Gastroesophageal sphincter (tissue), 4 donors: ENCODE measurements at places on chromosomes 6 and 20. TPM values are rescaled to one million over a fixed set of nuclear protein-coding genes. Genes with fewer than 3 reads are reported as not detected.

Gene CTCFL
- total RNA-seq: not detected

Gene PREX1
- 19.1 TPM for total RNA-seq

Gene TRIM31
- not detected for total RNA-seq

Gene NRSN1
- 0.47 TPM for total RNA-seq

Gene ARG1
- total RNA-seq: not detected

Gene MAP7
- total RNA-seq: 4.0 TPM

Gene TLDC2
- total RNA-seq: not detected

Gene SLC35F1
- total RNA-seq: 7.4 TPM

Gene IMPG1
- 0.54 TPM for total RNA-seq

Gene CALHM6
- total RNA-seq: 6.9 TPM

Gene PPP1R14C
- total RNA-seq: 0.12 TPM

Gene HLA-DMB
- 7.3 TPM for total RNA-seq

DNA sequence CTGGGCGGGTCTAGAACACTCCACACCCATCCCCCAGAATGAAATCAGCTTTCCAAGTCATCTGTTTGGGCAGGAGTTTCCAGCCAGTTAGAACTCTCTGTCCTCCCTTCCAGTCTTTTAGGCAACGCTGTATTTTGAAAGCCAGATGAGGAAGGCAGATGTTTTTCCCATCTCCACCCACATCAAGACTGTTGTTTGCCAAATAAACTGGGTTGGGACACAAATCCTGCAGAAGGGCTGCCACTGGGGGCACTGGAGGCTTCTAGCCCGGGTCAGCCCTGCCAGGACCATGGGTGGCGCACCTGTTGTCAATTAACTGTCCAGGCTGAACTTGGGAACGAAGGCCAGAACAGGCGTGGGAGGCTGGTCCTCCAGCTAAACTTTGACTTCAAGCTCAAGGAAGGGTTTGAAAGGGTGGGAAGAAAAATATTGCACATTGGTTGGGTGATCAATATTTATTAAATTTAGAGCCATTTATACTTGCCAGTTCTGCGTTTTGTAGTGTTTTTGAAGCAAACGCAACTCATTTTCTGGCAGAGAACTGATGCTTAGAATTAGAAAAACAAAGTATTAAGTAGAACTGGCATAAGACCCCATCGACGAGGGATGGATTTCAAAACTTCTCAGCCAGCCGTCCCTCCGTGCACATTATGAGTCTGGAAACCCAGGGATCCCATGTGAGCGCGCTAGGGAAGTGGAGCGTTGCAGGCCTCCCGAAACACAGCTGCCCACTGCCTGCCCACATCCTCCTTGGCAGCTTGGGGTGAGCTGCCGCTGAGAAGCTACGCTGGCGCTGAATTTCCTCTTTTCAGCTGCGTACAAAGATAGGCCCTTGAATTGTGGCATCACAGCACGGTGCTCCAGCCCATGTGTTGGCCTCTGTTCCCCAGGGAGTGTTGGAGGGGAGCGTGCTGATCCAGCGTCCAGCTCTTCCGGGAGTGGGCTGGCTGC is 297.4 kb downstream of the QKI start:
- ATAC-seq: peak; percentile 84

DNA sequence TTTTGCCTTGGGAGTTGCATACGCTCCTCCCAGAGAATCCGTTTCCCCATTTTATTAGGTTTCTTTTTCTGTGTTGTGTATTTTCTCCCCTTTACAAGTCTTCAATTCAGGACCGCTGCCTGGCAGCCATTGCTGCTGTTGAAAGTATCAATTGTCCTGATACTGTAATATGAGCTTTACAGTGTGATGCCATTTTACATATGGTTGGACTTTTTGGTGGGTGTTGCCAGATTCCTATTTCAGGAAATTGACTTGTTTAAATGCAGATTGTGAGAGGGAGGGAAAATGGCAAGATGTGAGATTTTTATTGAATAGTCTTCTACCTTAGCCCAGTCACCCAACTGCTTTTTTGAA is 1.2 kb downstream of the PANK2 start:
- no peak for ATAC-seq

DNA sequence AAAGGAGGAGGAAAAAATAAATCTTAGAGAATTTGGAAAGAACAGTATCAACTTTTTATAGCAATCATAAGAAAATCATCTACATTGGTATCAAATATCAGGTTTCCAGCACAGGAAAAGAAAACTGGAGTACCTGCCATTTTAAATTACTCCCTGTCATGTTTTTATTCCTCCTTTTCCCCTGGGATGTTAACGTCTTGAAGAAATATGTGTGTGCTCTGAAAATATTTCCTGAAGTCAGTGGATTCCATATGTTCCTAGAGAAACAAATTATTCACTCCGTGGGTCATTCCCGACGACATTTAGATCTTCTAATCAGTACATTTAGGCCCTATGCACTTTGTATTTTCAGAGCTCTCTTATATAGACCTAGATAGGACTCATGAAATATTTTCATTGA is 42.0 kb upstream of the RSPO3 start:
- ATAC-seq: no peak

- ATAC-seq: no peak
These were observed 124.0 kb downstream of the CARMIL1 start for GRCh38 chr6:25403150-25403549.

DNA sequence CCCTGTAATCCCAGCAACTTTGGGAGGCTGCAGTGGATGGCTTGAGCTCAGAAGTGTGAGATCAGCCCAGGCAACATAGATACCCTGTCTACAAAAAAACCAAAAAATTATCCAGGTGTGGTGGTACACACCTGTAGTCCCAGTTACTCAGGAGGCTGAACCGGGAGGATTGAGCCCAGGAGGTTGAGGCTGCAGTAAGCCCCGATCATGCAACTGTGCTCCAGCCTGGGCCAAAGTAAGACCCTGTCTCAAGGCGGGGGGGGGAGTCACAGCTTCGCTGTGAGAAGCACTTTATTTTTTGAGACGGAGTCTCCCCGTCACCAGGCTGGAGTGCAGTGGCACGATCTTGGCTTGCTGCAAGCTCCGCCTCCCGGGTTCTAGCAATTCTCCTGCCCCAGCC is 54.2 kb downstream of the EZR start:
- ATAC-seq: no peak

DNA sequence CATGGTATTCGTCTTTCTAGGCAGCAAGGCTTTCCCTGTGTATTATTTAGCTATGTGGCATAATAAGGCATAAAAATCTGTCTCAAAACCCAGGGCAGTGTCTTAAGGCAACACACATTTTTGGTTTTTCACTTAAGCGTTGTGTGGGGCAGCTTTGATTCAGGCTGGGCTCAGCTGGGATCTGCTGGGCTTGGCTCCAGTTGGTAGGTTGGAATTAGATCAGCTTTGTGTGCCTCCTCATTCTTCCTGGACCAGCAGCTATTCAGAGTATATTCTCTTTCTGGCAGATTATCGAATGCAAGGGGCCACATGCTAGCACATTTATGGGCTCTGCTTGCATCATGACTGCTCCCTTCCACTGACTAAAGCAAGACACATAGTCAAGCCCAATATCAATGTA is 487.9 kb downstream of the RFPL4B start:
- ATAC-seq: no peak

GRCh38 chr20:45927071-45927878 is 7.2 kb upstream of the PCIF1 start:
- no peak for ATAC-seq

GRCh38 chr20:62234339-62234738 is 4.0 kb upstream of the OSBPL2 start:
- ATAC-seq: no peak

- no peak for ATAC-seq
These were observed 1.7 kb downstream of the PRR18 start for GRCh38 chr6:166306378-166307081.

DNA sequence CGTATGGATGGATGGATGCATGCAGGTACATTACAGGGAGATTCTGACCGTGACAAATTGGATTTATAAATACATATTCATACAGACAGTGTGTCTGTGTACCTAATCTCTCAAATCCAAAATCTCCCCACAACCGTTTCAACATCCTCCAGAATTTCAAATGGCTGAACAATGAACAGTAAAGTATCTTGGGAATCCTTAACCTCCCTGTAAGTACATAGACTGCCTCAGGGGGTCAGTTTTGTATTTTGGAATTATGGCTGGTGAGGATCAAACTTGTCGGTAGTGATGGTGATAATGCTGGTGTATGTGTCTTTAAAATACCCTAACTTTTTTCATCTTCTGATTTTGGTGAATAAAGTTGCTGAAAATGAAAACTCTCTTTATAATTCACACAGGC is 246.2 kb downstream of the FOXC1 start:
- ATAC-seq: no peak

DNA sequence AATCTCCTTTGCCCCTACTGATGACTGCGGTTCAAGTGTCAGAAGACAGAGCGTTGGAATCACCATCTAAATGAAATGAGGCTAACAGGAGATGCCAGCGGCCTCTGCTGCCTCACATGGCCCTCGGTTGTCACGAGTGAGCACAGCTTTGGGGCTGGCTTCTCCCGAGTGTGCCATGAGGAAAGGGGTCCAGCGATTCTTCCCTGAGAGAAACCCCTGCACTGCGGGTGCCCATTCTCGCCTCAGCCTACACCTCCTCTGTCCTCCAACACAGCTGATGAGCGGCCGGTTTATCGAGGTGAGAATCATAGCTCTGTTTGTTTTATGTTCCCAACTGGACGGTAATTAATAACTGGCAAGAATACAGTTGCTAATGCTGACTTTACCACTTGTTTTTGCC is 144.7 kb upstream of the RPS6KA2 start:
- ATAC-seq: no peak

GRCh38 chr6:144007478-144008119 is 460 bp downstream of the PLAGL1 start:
- ATAC-seq: peak; percentile 43

DNA sequence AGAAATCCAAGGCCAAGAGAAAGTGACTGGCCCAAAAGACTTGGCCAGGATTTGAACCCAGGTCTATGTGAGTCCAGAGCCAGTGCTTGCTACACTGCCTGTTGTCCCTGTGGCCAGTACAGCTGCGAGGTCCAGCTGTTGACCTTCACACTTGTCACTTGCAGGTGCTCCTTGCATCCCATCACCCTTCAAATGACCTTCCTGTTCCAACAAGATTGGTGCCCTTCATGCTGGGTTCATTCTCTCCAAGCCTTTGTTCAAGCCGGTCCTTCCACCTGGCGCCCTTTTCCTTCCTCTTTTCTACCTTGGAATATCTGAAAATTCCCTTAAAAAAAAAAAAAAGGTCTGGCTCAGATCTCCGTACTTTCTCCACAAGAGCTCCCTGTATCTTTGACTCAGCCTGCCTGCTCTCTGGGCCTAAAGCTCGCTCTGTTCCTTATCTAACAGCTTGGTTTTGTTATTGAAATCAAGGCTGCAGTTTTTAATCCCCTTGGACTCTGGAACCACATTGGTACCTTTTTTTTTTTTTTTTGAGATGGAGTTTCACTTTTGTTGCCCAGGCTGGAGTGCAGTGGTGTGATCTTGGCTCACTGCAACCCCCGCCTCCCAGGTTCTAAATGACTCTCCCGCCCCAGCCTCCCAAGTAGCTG is 22.2 kb upstream of the MRPS18A start:
- ATAC-seq: no peak

DNA sequence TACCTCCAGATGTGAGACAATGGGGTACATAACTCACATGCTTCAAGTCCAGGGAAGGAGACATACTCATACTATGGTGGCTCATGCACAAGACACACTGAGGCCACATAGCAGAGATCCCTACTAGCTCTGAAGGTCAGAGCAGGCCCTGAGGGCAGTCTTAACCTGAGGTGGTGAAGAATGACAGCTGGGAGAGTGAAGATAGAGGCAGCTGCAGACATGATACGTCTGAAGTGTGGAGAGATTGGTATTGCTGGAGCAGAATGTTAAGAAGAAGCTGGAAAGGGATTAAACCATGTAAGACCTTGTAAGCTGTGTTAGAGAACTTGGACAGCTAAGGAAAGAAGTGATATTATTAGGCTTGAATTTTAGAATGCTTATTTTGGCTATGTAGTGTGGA is 32.9 kb downstream of the PGM3 start:
- no peak for ATAC-seq

DNA sequence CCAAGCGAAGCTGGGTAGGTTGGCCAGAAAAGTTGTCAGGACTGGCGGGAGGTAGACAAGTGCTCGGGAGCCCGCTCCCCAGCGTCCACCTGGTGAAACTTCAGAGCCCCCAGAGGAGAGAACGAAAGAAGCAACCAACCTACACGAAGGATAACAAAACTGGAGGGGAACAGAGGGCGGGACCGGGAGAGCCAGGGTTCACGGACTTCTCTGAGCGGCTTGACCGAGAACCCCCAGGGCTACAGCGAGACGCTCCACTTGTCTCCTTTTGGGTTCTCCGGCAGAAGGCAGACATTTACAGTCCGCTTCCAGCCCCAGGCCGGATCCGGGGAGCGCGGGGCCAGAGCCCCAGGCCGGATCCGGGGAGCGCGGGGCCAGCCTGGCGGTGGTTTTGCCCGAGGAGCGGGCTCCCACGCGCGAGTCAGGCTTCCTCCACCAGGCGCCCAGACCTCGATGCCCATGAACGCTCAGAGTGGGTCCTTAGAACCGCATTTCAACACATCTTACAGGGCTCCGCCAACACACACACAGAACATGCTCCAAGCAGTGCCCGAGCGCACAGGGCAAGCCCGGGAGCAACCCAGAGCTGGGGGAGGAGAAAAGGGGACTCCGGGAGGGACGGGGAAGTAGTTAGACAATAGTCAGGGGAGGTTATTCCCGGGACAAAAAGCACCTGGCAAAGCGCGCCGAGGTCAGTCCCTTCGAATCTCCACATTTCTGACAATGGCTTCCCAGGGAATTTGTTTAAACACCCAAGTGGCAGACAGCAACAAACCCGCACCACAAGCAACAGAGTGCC is 1.1 kb downstream of the PTPRK start:
- ATAC-seq: peak; percentile 16

GRCh38 chr6:3696525-3697088 is 54.9 kb downstream of the PXDC1 start:
- peak; percentile 11 for ATAC-seq

DNA sequence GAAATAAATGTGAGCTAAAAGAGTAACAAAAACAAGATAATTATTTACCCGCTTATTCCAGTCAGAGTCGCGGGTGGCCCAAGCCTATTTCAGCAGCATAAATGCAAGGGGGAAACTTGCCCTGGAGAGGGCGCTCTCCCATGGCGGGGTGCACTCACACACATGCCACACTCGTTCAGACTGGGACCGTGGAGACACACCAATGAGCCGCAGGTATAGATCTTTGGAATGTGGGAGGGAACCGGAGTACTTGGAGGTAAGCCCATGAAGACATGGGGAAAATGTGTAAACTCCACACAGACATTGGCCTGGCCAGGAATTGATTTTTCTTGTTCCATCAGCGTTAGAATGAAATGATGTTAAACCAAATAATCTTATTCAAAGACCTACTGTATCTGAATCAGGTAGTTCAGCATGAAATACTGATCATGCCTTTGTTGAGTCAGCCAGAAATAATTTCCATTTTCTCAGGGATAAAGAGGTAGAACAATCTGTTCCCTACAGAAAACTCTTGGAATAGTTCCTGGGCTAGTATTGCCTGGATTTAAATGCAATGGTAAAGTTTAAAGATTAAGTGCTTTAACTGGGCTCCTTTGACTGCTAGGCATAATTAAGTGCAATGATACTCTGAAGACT is 191.5 kb downstream of the MCHR2 start:
- ATAC-seq: no peak

DNA sequence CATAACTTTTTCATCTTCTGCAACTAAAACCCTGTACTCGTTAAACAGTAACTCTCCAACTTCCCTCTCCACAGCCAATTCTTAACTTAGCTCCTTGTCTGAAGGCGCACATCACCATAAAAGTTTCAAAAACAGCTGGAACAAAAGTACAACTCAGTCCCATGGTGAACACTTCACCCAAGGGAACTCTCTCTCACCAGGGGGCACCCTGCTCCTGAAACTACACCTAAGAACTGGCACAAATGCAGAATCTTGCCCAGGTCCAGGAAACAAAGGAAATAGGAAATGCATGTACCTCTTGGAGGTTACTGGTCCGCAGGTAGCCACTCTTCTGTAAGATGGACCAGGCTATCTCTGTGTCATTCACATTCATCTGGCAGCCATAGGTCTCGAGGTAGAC is 6.6 kb downstream of the CDK5RAP1 start:
- no peak for ATAC-seq
